Activated CD4-positive, alpha-beta T cell treated with anti-CD3 and anti-CD28 coated beads for 1 hour (primary cell): ENCODE measurements at places on chromosomes 7 and 10.

DNA sequence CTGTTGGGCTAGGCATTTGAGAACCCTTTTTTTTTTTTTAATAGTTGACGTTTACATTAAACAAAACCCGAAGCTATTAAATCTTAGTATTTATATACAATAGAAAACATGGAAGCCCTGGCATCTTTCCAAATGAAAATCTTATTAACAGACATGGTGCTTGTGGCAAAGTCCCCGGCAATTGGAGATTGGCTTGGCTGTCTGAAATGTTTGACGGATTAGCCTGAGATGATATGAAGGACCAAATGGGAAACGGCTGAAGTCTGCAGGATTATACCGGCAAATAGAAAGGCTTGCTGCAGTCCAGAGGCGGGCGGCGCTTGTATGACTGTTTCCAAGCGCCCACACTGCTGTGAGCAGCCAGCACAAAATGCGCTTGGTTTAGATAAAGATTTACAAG lies 105.6 kb downstream of the BUB3 start:
- no peak for DNase-seq

DNA sequence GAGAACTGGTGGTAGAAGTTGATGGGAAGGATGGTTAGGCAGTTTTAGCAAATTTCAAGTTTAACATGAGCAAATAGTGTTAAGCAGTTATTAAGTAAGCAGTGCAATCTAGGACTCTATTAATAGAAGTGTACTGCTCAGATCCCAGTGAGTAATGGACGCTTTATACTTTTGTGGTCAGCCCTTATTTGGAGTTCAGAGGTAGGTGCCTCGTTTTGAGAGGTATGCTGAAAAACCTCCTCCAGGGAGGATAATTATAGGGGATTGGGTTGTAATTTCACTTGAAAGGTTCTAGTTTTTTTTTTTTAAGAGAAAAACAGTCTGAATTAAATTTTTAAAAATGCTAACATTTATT lies 33.5 kb upstream of the CCDC7 start:
- no peak for DNase-seq

- no peak for DNase-seq
Measured at GRCh38 chr7:22364900-22365299, 7.9 kb upstream of the RAPGEF5 start.

- DNase-seq = no peak
Measured at GRCh38 chr7:112521942-112522341, 41.2 kb downstream of the LSMEM1 start.

GRCh38 chr10:125548356-125548755 lies 134.6 kb downstream of the TEX36 start:
- no peak for DNase-seq
